ENCODE measurements at places on chromosomes 11 and 22.

DNA sequence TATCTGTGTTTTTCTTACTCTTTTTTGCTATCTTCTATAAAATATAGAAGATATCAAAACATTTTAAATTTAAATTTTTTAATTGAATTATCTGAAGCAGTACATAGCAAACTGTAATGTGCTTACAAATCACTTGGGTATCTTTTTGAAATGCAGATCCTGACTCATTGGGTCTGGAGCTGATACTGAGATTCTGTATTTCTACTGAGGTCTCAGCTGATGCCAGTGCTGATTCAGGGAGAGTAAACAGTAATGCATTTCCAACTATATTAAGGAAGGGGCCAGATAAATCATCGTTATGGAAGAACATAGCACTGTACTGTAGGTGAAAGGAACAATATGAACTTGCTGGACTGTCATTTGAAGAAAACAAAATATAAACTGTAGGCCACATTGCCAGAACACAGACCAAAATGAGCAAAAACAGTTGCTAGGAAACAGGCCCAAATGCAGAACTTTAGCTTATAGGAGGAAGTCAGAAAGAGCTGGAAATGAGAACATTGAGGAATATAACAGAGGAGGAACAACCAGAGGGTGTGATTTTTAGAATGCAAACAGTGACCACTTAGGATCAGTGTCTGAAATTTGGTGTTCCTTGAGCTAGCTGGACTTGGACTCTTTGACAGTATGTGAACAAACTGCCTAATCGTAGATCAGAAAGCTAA is 3.3 kb downstream of the ARL14EP start:
- peak; percentile 21 for DNase-seq

GRCh38 chr11:75055511-75055910 is 41.2 kb downstream of the OR2AT4 start:
- DNase-seq = no peak

DNA sequence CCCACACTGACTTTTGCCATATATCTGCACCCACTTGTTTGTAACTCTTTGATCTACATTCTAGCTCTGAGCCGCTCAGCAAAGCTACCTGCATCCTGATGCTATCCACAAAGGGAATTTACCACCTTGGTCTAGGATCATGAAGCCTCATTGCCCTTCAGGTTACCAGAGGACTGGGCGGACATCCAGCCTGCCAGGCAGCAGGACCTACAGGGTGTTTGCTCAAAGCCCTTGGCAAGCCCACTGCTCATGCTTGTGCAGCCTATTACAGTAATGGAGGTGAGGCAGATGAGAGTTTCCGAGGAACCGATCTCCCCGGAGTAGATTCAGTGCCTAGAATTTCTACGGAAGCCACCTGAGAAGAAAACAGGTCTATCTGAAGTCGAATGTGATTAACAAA is 417.2 kb downstream of the OPCML start:
- no peak for DNase-seq

- no peak for DNase-seq
Observed at GRCh38 chr22:48851933-48852549, 975.6 kb downstream of the BRD1 start.

DNA sequence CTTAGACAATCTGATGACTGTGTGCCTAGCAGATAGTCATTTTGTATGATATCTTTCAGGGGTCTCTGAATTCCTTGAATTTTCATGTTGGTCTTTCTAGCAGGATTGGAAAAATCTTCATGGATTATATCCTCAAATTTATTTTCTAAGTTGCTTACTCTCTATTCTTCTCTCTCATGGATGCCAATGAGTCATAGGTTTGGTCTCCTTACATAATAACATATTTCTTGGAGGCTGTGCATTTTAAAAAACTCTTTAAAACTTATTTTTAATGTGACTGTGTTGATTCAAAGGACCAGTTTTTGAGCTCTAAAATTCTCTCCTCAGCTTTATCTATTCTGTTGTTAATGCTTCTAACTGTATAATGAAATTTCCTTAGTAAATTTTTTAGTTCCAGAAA is 198.7 kb downstream of the AASDHPPT start:
- DNase-seq = peak; percentile 36

DNA sequence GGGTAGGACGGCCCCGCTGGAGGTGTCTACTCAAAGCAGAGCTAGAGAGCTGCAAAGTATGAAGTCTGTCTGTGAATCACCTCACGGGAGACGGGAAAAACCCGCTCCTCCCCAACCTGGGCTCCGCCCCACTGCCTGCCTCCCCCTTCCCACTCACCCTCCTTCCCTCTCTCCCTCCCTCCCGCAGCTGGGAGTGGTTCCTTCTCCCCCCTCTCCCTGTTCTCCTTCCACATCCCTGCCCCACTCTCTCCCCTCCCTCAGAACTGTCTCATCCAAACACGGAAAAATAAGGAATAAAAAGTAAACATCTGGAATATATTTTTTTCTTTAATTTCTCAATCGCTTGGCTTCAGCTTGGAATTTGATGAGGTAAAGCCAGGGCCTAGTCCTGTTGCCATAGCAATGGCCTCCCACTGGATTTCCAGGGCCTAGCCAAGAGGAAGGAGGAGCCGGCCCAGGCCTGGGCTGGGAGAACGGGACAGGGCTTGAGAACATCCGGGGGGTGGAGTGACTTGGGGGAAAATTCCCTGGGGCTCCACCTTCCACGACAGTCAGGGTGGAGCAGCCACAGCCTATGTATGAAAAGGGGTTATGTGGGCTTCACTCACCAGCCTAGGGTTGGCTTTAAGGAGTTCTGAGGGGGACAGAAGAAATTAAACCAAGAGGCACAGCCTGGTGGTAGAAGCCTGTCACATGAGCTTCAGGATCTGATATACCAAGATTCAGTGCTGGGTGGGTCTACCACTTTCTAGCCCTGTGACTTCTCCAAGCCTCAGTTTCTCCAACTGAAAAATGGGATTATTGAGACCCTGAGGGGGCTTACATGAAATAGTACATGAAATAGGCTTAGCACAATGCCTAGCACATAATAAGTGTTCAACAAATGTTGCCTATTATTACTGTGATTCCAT is 2.2 kb downstream of the TNKS1BP1 start:
- peak; percentile 99 for DNase-seq

GRCh38 chr11:95182397-95182796 is 48.6 kb downstream of the SESN3 start:
- no peak for DNase-seq

DNA sequence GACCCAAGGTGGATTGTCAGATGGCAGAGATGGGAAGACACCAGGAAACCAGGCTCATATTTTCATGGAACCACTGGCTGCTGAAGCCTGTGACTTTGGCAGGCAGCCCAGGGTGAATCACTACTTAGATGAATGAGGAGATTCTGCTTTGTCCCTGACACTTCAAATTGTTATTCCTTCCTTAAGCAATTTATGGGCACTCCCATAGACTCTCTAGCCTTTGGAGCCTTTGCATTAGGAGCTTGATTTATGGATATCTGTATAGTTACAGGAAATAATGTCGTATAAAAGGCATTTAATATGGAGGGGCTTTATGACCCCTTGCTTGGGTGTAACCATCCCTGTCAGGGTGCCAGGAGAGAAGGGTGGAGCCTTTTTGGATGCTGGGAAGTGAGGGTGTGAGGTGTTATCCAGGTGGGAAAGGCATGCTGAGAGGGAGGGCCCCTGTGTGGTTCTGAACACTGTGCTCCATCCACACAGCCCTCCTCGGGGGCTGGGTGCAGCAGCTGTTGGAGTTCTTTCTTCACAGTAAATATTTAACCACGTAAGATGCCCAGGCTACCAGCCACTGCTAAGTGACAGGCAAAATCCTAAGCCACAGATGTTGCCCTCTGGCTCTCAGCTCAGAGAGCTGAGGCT is 35.3 kb downstream of the IL18 start:
- peak; percentile 93 for DNase-seq

GRCh38 chr22:24894220-24894975 is 52.1 kb downstream of the LHFPL7 start:
- peak; percentile 65 for DNase-seq

DNA sequence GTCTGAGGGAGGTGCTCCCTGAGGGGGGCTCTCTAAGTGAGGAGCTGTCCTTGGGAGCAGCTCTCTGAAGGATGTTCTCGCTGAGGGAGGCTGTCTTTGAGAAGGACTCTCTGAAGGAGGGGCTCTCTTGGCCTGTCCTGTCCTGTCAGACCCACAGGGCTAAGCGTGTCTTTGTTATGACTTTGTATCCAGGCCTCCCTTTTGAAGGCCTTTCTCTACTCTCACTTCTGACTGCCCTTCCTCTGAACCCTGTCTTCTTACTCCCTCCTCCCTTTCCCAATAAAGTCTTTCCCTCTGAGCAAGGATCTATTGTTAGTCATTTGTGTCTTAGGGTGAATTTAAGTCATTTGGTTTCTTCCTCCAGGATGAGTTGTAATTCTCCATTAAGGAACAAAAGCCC is 330.1 kb upstream of the PLET1 start:
- peak; percentile 49 for DNase-seq

DNA sequence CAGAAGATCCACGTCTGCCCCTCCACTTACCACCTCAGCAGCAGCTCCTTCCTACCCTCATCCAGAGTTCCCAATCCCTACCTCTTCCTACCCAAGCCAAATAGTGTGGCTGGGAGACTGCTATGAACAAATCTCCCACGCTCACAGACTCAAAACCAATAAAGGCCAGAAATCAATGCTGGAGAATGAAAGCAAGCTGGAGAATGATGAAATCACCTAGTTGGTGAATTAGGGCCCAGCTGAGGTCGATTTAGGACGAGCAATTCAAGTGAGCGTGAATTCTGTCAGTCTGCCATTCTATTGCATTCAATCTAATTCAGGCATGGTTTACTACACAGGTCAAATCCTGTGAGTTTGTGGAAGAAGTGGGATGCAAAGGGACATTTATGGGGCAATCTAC is 22.5 kb downstream of the COMMD9 start:
- no peak for DNase-seq

DNA sequence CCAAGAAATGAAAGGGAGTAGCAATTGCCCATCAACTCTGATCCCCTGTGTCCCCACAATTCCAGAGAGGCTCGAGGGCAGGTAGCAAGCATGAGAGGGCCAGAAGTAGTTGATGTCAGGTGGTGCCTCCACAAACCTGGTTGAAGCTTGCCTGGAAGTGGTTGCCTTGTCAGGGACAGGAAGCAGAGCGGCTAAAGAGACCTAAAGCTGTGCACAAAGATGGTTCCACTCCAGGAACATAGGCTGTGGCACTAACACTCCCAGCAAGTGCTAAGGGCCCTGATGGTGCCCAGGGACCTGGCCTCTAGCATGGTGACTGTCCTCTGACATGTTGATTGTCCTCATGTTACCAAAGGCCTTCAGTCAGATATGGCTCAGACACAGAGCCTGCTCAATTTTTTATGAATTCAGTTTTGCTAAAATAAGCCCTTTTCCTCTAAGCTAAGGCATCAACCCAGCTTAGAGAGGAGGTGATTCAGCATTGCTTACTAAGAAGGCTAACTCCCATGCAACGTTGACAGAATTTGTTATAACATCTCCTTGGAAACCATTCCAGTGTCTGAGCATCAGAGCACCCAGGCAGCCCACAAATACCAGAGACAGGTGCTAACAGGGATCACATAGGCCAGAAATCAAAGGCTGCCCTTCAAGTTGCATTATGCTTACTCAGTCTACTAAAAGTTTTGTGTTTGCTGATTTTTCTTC is 196.3 kb upstream of the ARHGAP20 start:
- DNase-seq = peak; percentile 85

GRCh38 chr11:86952221-86952875 is 2.8 kb downstream of the FZD4 start:
- peak; percentile 22 for DNase-seq

DNA sequence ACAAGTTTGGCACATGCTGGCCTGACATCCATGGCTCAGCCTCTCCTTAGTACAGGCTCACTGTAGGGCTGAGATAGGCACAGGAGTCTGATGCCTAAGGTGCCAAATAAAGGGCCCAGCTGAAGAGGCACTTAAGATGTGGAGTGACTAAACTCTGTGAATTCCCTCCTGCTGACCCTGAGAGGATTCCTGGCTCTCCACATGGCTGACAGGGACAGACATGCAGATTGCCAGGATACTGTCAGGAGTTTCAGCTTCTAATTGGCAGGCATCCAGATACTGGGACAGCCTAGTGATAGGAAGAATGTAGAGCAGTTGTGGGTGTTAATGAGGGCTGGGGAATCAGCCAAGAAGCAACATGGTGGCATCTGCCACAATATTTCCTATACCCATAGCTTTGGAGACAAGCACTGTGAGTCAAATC is 558.7 kb downstream of the INSC start:
- no peak for DNase-seq

DNA sequence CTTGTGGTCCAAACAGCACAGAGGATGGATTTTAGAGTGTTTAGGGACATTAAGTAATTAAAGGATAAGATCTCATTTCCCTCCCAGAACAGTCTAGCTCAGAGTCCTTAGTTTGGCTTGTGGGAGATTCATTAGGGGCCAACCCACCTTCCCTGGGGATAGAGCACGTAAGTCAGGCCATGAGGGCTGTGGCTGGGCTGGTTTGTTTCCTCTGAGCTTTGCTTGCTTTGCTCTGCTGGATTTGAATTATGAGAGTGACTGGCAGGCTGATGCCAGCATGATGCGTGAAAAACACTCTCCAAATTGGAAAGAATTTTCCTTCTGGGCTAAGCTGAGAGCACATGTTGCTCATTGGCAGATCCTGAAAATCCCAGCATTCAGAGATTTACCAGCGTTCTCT is 84.7 kb upstream of the HEPHL1 start:
- DNase-seq = no peak

DNA sequence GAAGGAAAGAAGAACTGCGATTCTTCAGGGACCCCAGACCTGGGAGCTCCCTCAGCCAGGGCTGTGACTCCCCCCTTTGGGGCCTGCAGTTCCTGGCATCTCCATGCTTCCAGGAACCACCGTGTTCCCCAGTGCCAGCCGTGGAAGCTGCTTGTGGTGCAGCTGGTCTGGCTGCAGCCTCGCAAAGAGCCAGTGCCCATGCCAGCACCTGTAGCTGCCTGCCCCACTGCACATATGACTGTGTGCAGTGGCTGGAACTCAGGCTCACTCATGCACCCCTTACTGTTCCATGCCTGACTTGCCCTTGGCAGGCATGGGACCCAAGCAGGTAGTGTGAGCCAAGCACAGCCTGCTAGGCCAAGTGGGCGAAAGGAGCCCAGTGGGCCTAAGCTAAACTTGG is 401.3 kb downstream of the LRRC4C start:
- no peak for DNase-seq

- no peak for DNase-seq
Observed at GRCh38 chr22:32722441-32722840, 79.1 kb upstream of the TIMP3 start.

- peak; percentile 54 for DNase-seq
Observed at GRCh38 chr11:15101072-15101709, 13.5 kb upstream of the INSC start.

DNA sequence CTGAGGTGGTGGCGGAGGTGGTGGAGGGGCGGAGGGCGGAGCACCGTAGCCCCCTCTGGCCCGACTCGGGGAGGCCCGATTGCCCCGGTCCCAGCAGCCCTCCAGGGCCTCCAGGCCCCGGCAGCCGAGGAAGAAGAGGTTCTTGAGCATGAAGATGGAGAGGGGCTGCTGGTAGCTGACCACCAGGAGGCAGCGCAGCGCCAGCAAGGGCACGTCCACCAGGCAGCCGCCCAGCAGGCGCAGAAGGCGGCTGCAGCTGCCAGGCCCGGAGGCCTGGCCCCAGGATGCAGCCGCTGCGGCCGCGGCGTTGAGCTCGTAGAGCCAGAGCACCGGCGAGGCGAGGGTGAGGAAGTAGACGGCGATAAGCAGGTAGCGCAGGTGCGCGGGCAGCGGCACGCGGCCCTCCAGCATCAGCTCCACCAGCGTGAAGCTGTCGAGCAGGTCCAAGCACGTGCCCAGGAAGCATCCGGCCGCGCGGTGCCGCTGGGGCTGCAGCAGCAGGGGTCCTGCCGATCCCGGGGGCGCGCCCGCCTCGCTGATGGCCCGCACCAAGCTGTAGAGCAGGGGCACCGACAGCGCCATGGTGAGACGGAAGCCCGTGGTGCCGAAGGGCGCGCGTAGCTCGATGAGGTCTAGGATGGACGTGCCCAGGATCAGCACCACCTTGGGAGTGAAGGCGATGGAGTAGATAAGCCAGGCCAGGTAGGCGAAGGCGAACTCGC is 1.5 kb downstream of the TMEM121B start:
- DNase-seq = no peak
